ENCODE measurements at places on chromosomes 1 and 21.

DNA sequence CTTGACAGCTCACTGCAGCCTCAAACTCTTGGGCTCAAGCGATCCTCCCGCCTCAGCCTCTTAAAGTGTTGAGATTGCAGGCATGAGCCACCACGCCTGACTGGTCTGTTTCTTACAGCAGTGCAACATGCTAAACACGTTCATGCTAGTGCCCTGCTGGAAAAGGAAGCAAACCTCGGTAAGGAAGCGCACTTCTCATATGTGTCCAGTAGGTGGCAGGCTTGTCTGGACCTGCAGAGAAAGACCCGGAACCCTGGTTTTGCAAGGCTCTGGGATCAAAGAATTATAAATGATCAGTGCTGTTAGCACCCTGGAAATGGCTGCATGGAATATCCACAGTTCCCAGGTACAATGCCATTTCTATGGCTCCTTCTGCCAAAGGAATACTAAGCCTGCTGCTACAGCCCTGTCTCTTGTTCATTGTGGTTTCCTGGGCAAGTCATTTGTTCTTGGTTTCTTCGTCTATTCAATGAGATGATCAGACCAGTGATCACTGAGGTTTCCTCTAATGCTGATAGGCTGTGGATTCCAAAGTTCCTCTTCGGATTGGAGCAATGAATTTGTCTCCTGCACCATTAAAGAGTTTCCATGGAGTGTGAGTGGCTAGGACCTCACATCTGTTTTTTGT, 15.9 kb downstream of the RNU5D-1 start:
- DNase-seq, result peak; percentile 85

- no peak for DNase-seq
These were observed 135.3 kb upstream of the VANGL1 start for GRCh38 chr1:115506518-115506917.

- no peak for DNase-seq
These were observed 61.3 kb downstream of the SLC66A1 start for GRCh38 chr1:19373211-19374082.

DNA sequence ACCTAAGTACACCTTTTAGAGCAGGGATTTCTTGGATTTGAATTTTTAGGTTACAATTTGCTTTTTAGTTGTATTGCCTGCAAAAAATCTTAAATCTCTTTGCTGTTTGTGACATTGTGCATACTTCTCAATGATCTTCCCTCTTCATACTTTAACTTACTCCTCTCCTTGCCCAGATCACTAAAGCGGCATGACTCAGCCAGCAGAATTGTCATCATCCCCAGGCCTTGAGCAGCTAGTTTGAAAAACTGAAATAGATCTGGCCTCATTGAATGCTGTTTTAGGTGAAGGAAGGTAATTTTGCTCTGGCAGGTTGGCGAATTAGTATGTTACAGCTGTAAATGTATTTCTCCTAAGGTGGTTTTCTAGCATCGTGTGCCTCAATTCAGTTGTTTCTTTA, 145.9 kb downstream of the RYR2 start:
- DNase-seq, result no peak

GRCh38 chr1:66925558-66925910, 744 bp downstream of the MIER1 start:
- DNase-seq, result no peak

GRCh38 chr1:21295002-21295401, 4.7 kb upstream of the ECE1 start:
- peak; percentile 57 for DNase-seq

- DNase-seq, result peak; percentile 59
These were observed 543 bp upstream of the KCNJ10 start for GRCh38 chr1:160070243-160071163.

GRCh38 chr1:201471772-201472171, 2.8 kb upstream of the PHLDA3 start:
- peak; percentile 86 for DNase-seq

DNA sequence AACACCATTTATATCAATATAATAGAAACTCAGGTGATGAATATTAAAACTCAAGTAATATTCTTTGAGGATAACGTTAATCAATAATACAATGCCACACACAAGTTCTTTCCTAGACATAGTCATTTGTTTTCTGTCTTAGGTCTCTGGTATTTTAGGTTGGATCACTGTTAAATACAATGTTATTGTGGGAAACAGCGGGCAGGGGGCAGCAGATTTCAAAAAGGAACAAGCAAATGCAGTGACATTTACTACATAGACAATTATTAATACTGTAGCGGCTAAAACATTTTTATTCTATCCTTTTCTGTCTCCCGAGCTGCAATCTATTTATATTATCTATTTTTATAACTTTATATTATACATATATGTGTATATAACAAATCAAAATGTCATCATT, 186.4 kb upstream of the ZNHIT6 start:
- peak; percentile 66 for DNase-seq

GRCh38 chr1:109312978-109313775, 6.4 kb upstream of the MYBPHL start:
- peak; percentile 25 for DNase-seq

DNA sequence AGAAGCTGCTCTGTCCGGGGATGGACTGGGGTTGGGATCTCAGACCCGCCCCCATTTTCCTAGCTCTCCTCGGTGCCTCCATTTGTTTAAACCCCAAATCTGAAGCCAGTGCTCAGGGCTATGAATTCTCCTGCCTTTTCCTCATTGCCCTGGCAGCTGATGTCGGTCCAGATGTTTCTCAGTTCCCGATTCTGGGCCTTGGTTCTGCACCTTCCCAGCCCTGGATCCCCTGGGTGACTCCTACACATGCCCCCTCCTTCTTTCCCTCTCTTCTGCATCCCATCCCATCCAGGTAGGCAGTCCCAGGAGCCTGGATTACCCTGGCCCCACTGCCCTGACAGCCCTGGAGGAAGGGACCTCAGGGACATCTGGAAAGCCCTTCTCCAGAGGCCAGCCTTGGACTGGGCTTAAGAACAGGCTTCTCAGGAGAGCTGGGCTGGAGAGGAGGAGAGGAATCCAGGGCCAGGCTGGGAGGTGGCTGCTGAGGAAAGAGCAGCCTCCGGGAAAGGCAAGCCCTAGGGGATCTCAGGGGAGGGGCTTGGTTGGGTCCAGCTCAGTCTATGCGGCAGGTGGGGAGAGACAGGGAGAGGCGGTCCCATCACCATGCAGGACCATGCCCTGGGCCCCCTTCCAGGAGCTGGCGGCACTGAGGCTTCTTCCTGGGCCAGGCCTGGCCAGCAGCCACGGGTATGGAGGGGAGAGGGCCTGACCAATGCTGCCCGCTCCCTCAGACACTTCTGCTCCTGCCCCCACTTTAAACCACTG, 6.8 kb upstream of the EPS8L3 start:
- DNase-seq, result no peak

DNA sequence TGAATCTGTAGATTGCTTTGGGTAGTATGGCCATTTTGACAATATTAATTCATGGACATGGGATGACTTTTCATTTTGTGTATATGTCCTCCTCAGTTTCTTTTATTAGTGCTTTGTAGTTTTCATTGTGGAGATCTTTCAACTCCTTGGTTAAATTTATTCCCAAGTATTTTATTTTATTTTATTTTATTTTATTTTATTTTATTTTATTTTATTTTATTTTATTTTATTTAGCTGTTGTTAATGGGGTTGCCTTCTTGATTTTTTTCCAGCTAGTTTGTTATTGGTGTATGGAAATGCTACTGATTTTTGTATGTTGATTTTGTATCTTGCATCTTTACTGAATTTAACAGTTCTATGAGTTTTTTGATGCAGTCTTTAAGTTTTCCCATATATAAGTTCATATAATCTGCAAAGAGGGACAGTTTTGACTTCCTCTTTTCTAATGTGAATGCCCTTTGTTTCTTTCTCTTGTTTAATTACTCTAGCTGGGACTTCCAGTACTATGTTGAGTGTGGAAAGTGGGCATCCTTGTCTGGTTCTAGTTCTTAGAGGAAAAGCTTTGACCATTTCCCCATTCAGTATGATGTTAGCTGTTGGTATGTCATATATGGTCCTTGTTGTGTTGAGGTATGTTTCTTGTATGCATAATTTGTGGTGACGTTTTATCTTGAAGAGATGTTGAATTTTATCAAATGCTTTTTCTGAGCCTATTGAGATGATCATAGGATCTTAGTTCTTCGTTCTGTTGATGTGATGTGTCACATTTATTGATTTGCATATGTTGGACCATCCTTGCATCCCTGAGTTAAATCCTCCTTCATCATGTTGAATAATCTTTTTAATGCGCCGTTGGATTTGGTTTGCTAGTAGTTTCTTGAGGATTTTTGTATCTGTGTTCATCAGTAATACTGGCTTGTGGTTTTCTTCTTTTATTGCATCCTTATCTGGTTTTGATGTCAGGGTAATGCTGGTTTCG, 14.3 kb downstream of the CEPT1 start:
- DNase-seq, result no peak

GRCh38 chr21:44871576-44872269, 1.8 kb downstream of the PTTG1IP start:
- DNase-seq, result peak; percentile 83

GRCh38 chr1:20180129-20180843, 5.6 kb upstream of the UBXN10 start:
- no peak for DNase-seq

DNA sequence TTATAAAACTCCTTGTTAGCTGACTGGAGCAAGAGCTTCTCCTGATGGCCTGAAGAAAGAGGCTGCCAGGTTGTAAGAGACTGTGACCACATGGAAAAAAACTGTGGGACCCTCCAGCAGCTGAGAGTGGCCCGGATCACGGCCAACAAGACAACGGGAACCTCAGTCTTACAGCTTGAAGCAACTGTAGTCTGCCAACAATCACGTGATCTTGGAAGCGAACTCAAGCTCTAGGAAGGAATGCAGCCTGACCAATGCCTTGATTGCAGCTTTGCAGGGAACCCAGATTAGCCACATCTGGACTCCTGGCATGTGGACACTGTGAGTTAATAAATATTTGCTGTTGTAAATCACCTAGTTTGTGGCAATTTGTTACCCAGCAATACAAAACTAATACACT, 442.6 kb upstream of the PRMT6 start:
- no peak for DNase-seq

- no peak for DNase-seq
These were observed 12.2 kb upstream of the MPL start for GRCh38 chr1:43325381-43325780.

GRCh38 chr1:61520401-61520800, 204.5 kb downstream of the TM2D1 start:
- DNase-seq, result no peak

- peak; percentile 26 for DNase-seq
These were observed 24.6 kb downstream of the DMAP1 start for GRCh38 chr1:44237721-44238457.

All from cardiac fibroblast (primary cell).